Activated T-cell treated with anti-CD3 and anti-CD28 coated beads, Interleukin-2, amount 50 U/mL, for 24 hours (primary cell): ENCODE measurements at places on chromosomes 12 and 14.

- no peaks in the 10 kb centered on the region for H3K4me1 ChIP-seq
- no peak overlapping the region for H3K27ac ChIP-seq
- no peaks in the 10 kb centered on the region for H3K27me3 ChIP-seq
- H3K4me3 ChIP-seq = no peak overlapping the region
Observed at GRCh38 chr12:40597133-40597532, 95.1 kb upstream of the CNTN1 start.

DNA sequence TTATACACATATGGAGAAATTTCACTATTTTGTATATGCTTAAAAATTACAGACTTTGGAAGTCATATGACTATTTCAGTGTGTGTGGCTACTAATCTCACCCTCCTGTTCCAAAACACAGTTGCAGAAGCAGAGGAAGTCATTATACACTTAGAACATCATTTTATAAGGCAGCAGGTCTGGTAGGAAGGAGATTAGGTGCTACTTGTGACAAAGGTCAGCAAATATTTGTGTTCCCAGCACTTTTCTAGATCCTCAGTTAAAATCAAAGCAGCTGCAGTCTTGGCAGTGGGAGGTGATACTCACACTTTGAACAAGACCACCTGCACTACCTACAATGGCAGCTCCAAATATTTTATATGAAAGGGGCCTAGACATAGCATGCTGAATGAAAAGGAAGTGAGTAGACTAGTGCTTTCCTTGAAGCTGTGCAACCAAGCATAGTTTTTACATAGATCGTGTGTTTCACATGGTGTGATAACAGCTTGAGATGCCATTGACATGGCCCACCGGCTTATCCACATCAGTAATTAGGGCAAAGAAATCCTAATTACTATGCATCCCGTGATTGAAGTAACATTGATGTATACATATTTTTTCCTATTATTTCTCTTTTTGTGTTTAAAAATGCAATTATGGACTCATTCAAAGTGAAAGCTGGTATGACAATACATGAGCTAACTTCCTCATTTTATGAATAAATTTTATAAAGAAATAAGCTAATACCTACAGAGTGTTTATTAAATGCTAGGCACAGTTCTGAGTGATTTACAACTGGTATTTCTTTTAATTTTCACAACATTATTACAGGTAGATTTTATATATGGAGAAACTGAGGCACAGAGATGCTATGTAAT, 5.3 kb downstream of the GYS2 start:
- H3K4me1 ChIP-seq = no peaks in the 10 kb centered on the region
- DNase-seq = no peak
- no peaks in the 10 kb centered on the region for H3K27me3 ChIP-seq

GRCh38 chr12:25101092-25101445, 93.9 kb downstream of the DNAI7 start:
- H3K4me3 ChIP-seq = no peak overlapping the region
- H3K4me1 ChIP-seq = peaks cover 3% of the 10 kb centered on the region
- peaks cover 42% of the 10 kb centered on the region for H3K36me3 ChIP-seq
- H3K27me3 ChIP-seq = no peaks in the 10 kb centered on the region

DNA sequence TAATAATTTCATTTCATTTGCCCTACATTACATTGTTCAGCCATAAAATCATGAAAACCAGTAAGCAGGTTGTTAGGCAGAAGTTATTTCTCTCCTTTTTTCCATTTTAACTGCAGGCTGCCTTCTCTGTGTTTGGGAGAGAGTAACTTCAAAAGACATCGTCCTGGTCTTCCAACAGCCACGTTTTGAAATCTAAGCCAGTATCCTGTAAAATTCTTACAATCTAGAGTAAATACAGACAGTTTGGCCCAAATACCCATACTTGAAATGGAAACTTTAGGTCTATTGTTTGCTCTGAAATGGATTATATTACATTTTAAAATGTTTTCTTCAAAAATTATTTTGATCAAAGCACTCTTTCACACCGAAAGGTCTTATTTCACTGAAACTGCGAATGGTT, 66.1 kb upstream of the SLCO1C1 start:
- H3K27ac ChIP-seq = no peak overlapping the region
- no peak overlapping the region for H3K4me3 ChIP-seq
- no peaks in the 10 kb centered on the region for H3K36me3 ChIP-seq
- no peak for DNase-seq

- H3K27ac ChIP-seq = no peak overlapping the region
- no peaks in the 10 kb centered on the region for H3K27me3 ChIP-seq
- no peak overlapping the region for H3K4me3 ChIP-seq
- no peaks in the 10 kb centered on the region for H3K36me3 ChIP-seq
- H3K4me1 ChIP-seq = no peaks in the 10 kb centered on the region
- DNase-seq = no peak
Observed at GRCh38 chr12:109131154-109132050, 15.0 kb downstream of the ACACB start.

- no peak for DNase-seq
- no peak overlapping the region for H3K4me3 ChIP-seq
- no peaks in the 10 kb centered on the region for H3K36me3 ChIP-seq
- peaks cover under 1% of the 10 kb centered on the region for H3K27me3 ChIP-seq
- no peak overlapping the region for H3K27ac ChIP-seq
Observed at GRCh38 chr12:91523831-91524230, 341.2 kb upstream of the DCN start.

DNA sequence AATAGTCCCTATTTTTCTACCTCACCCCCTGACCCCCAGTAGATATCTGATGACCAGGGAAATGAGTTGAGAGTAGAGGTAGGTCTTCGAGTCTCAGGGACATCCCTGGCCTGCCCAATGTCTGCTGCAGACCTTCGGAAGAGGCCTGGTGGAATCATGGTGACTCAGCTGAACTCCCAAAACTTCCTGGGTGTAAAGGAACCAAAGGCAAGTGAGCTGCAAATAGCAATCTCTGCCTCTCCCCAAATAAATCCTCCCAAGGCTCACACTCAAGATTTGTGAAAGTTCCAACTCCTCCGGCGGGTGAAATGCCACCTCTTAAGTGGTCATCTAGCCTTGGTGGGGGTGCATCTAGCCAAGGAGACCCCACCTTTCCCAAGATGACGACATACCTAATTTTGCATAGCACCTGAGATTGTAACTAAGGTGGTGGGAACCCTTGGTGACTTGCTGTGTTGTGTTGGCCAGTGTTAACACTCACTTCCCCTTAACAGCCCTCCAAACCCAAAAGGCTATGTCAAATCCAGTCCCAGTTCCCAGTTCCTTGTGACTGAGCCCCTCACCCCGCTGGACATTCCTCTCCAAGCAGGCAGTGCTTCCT, 6.3 kb downstream of the ZFP36L1 start:
- peaks cover 55% of the 10 kb centered on the region for H3K36me3 ChIP-seq
- H3K4me3 ChIP-seq = peak overlapping the region; percentile 67
- H3K27me3 ChIP-seq = no peaks in the 10 kb centered on the region

DNA sequence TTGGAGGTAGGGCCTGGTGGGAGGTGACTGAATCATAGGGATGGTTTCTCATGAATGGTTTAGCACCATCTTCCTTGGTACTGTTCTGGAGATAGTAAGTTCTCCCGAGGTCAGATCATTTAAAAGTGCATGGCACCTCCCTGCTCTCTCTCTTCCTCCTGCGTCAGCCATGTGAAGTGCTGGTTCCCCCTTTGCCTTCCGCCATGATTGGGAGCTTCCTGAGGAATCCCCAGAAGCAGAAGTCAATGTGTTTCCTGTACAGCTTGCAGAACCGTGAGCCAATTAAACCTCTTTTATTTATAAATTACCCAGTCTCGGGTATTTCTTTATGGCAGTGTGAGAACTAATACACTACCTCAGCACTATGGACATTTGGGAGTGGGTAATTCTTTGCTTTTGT, 4.8 kb upstream of the LGMN start:
- no peaks in the 10 kb centered on the region for H3K36me3 ChIP-seq
- peaks cover 26% of the 10 kb centered on the region for H3K27me3 ChIP-seq
- H3K4me3 ChIP-seq = no peak overlapping the region
- peaks cover 26% of the 10 kb centered on the region for H3K4me1 ChIP-seq
- no peak for DNase-seq
